ENCODE measurements at places on chromosomes 7 and 10.

DNA sequence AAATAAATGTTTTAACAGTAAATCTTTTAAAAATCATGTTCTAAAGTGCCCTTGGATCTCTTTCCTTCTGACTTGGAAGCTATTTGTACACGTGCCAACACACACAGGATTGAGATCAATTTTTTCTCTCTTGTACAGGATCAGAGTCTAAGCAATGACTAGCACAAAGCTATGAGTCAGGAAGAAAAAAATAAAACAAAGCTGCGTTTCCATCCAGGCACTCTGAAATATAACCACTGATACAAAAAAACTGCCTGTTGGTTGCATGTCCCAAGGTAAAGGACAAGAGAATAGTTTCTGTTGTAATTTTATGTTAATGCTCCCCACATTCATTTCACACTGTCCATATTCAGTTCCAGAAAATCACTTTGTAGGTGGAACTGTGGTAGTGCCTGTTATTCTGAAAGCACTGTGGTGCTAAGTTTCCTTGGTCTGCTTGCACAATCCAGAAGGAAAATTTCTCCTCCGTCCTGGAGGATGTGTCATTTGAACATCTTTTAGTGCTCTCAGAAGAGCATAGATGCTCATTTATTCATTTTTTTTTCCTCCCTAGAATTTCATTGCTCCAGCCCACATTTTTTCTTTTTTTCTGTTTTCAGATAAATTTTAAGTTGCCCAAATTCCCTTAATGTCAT is 113.4 kb downstream of the PLXDC2 start:
- DNase-seq: no peak

GRCh38 chr7:157076466-157076865 is 62.3 kb upstream of the UBE3C start:
- no peak for DNase-seq

GRCh38 chr10:121085367-121085766 is 234.2 kb downstream of the WDR11 start:
- no peak for DNase-seq

GRCh38 chr7:46725838-46726237 is 804.8 kb upstream of the IGFBP3 start:
- DNase-seq: no peak

- DNase-seq: no peak
These were observed 49.2 kb downstream of the GSDME start for GRCh38 chr7:24707988-24708615.

DNA sequence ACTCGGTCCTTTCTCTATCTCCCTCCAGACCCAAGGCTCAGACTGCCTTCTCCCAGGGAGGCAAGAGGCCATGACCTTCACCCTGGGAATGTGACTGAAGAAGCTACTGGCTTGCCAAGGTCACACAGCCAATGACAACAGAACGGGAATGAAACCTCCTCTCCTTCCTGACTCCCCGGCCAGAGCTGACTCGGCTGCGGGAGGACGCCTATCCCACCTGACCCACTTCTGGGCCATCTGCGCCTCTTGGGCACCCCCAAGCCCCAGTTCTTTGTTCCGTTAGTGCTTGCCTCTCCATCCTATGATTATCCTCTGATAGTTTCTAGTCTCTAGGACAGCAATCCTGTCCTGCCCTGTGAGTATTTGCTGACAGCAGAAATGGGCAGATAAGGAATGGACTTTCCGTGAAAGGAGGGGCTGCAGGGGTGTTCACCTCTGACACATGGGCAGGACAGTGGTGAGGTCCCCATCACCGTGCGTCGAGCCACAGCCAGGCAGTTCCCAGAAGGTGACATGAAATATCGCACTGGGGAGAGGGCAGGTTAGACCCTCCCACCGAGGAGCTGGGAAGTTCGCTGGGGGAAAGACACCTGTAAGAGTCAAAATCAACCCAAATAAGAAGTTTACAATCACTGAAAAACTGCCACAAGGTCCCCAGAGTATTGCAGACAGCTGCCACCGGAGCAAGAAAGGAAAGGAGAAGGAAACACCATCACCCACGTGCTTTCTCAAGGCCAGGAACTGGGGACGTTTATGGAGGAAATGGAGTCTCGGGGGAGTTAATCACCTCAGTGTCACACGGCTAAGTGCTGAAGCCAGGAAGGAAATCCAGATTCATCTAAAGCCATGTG is 63.0 kb downstream of the INSIG1 start:
- DNase-seq: no peak

DNA sequence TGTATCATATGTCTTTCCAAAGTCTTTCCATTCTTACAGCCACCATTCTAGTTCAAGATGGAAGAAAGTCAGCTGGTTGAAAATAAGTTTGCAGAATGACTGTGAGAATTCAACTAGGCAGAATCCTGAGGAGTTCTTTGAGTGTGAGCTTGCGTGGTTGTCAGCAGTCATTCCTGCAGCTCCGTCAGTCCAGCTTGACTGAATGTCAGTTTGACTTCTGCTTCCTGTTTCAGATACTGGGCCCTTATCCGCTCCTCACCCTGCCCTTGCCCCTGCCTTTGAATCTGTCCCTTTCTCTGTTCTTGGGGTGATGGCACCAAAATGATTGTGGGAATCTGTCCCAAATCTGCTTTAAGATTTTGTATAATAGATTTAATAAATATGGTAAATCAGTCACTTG is 27.8 kb downstream of the SLC26A5 start:
- no peak for DNase-seq

GRCh38 chr10:44477046-44477425 is 92.1 kb upstream of the CXCL12 start:
- no peak for DNase-seq

- no peak for DNase-seq
These were observed 99.9 kb downstream of the TRIL start for GRCh38 chr7:28858206-28858605.

- no peak for DNase-seq
These were observed 373.3 kb upstream of the MKI67 start for GRCh38 chr10:128499486-128499885.

DNA sequence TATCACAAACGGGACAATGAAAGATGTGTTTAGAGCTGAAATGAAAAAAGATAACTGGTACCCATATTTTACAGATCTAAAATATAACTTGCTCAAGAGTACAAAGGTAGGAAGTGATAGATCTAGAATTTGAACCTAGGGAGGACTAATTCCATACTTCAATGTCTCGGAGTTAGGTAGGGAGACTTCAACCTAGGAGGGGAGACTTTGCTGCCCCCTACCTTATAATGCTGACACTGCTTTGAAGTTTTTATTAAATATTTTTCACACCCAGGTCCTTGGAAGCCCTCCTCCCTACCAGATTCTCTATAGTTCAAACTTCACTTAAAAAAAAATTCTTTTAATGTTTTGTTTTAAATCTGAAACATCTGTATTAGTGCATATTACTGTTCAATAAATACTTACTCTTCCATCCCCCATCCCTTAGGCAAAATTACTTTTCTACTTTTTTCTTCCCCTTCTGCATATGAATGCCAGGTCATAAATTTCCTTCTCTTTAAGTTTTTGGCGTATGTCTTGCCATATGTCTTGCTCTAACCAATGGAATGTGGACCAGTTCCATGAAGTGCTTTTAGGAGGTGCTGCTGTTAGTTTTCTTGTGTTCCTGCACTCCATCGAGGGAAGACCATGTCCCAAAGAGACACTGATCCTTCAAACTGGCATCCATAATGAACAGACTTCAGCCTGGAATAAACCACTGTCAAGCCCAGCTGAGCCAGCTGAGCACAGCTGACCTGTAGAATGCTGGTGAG is 57.8 kb downstream of the MICU1 start:
- no peak for DNase-seq

GRCh38 chr7:29255906-29256692 is 61.5 kb downstream of the CHN2 start:
- no peak for DNase-seq

GRCh38 chr10:19892677-19893076 is 76.4 kb downstream of the PLXDC2 start:
- DNase-seq: no peak

- DNase-seq: no peak
These were observed 415.0 kb downstream of the NRG3 start for GRCh38 chr10:82289945-82290344.

GRCh38 chr7:38330039-38330438 is 56.6 kb upstream of the TARP start:
- no peak for DNase-seq

DNA sequence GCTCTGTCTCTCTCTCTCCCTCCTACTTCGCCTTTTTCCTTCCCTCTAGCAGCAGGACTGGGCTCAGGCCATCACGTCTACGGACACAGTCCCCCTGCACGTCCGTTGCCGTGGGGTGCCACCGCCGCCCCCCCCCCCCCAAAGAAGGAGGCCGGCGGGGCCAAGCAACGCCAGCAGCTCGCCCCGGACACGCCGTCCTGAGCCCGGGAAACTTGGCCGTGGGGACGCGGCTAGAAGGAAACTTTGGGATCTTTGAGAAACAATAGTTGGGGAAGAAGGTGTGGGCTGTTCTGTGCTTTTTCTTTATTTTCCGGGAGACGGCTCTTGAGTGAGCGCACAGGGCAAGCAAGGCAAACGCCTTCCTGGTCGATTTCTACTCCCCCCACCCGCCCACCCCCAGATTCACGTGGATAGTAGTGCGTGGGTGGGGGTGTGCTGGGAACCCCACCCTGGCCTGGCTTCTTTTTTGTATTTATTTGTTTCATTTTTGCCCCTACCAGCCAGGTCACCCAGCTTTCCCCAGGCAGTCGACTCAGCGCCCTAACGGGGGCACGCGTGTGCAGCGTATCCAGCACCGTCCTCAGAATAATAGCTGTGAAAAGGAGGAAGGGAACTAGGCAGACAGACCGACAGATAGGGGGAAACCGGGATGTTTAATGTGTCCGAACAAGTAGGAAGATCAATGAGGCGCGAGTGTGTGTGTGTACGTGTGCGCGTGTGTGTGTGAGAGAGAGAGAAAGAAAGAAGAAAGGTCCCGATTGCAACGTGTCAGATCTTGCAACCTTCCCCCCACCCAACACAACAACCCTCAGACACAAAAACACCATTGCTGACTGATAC is 1.4 kb downstream of the MXI1 start:
- no peak for DNase-seq

DNA sequence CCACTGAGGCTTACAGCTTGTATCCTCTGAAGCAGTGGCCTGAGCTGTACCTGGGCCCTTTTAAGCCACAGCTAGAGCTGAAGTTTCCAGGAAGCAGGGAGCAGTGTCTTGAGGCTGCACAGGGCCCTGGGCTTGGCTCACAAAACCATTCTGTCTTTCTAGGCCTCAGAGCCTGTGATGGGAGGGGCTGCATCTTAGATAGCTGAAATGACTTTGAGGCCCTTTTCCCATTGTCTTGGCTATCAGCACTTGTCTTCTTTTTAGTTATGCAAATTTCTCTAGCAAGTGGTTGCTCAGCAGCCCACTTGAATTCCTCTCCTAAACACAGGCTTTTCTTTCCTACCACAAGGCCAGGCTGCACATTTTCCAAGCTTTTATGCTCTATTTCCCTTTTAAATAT is 864.2 kb downstream of the REEP3 start:
- no peak for DNase-seq

GRCh38 chr10:128000471-128001362 is 93.8 kb downstream of the PTPRE start:
- no peak for DNase-seq

DNA sequence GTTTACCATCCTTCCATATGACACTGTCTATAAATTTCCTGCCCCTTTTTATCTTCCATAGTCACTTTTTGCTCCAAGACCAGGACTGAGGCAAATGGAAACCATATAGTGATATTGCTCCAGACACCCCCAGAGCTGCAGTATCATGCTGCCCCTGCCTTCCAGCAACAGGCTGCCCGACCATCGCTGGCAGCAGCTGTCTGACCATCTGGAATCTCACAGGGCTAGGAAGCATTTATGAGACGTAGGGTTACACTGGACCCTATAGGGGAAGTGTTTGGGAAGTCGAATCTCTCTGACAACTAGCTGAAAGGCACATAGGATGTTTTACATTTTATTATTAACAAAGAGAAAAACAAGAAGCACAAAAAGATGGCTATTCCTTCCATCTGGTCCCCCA is 19.4 kb downstream of the ENO4 start:
- DNase-seq: no peak

DNA sequence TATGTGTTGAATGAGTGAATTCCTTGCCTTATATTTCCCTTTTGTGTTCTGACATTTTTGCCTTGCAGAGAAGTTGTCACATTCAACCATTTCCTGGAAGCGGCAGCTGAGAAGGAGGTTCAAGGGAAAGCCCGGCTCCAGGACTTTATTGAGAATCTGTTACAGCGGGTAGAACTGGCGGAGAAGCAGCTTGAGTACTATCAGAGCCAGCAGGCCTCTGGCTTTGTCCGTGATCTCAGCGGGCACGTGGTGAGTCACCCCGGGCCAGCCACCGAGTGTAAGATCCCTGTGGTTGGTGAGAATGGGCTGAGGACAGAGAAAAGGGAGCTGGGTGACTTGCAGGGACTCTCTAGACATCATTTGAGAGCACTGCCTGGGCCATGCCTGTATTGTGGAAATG is 14.2 kb downstream of the ZNF365 start:
- no peak for DNase-seq

- DNase-seq: no peak
These were observed 44.8 kb upstream of the DMBT1 start for GRCh38 chr10:122515588-122516231.

GRCh38 chr10:116371737-116372136 is 47.5 kb downstream of the CCDC172 start:
- DNase-seq: no peak

GRCh38 chr10:125709553-125710474 is 9.7 kb upstream of the EDRF1 start:
- DNase-seq: no peak

DNA sequence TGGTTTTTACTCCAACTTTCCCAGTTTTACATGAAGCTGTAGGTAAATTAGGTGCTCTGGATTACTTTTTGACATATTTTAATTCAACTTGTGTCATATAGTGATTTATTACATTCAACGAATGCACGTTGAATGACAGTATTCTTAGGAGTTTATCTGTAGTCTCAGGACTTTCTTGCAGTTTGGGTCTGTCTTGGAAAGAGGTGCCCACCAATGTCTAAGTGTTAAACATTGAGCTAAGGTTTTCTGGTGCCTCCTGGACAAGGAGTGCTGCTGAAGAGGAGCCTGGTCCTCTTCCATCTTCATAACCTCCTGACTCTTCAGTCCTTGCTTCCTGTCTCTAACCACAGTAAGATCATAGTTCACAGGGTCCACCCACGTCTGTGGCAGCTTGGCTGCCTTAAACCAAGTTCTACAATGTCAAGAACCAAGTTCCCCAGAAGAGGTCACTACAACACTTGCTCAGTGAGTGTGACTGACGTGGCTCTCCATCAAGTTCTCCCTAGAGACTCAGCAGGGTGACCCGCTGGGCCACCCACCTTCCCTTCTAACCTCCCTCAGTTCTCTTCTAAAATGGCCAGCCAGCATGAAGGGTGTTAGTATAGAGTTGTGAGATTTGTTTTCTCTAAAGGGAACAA is 6.1 kb downstream of the NPY start:
- no peak for DNase-seq

GRCh38 chr10:110547139-110547761 is 20.2 kb upstream of the SMC3 start:
- no peak for DNase-seq

Data from smooth muscle cell of the brain vasculature (primary cell).